DMS 273 treated with DMSO at 0.1 percent for 48 hours (cell line): ENCODE measurements at places on chromosomes 2 and 18.

DNA sequence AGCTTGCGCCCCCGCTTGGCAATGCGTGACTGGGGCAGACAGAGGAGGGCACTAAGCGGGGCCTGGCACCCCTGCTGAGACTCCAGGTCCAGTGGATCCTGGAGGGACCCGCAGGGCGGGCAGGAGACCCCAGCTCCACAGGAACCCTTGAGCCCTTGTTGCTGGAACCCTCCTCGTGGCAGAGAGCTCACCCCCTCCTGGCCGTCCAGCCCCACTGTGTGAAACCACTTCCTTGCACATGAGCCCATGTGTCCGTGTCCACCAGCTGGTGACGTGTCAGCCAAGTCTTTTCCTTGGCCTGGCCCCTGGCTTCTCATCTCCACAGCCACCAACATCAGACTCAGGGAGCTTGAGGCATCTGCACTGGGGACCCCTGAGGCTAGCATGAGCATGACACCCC, 38.0 kb downstream of the BIN1 start:
- DNase-seq: no peak

GRCh38 chr18:66550366-66550765, 53.5 kb downstream of the CDH19 start:
- DNase-seq: no peak

DNA sequence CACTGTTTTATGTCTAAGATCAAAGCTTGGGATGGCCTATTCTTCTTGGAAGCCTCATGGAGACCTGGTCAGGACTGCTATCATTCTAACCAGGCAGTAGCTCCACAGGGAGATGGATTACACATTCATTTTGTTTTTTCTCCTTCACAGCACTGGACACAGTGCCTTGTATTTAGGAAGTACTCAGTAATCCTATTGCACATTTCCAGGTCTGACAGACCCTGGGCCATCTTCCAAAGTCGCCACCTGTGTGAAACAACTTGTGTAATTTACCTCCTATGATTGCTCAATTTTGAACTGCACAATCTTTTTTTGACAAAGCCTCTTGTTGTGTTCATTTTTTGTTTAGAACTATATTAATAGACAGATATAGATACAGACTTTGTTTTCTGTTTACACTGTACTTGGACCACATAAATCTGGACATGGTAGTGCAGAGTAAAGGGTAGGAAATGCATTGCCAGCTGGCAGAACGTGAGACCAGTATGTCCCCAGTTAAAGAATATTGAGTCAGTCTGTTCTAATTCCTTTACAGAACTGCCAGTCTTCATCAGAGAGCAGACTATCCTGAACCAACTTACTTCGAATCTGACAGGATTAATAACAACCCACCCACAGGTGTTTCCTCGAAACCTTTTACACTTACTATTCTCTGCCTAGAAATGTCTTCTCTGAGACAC, 277.8 kb upstream of the CYRIA start:
- DNase-seq: no peak

GRCh38 chr2:200625958-200626363, 40.1 kb downstream of the AOX1 start:
- DNase-seq: no peak

DNA sequence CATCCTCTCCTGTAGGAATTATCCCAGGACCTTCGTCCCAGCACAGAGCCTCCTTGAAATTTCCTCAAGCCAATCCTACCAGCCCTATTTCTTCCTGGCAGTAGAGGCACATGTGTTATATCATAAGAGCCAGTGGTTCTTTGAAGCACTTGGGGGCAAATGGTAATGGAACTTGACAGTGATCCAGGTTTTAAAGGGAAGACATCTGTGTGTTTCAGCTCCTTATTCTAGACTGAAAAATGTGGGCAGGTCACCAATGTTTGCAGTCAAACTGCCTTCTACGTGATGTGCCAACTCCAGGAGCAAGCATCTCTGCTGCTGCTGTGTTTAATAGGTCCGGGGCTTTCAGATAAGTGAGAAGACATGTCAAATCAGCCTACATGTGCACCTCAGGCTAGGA, 157.1 kb downstream of the GALNT14 start:
- no peak for DNase-seq

DNA sequence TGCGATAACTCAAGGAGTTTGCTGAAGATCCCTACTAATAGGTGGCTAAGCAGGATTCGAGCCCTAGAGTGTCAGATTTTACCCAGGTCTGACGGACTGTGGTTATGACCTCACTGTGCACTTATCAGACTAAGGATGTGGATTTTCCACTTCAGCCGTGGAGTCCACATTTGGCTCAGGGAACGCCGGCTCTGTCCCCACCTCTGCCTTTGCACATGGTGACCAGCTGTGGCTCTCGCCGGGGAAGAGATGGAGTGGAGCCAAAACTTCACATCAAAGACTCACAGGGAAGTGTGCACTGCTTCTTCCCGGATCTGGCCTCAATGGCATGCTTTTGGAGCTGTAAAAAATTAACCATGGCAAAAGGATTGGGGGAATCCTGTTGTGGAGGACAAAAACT, 249.3 kb upstream of the APCDD1 start:
- DNase-seq: no peak
